ENCODE measurements at places on chromosomes 1 and 21. TPM values are rescaled to one million over a fixed set of nuclear protein-coding genes. Genes with fewer than 3 reads are reported as not detected.

DNA sequence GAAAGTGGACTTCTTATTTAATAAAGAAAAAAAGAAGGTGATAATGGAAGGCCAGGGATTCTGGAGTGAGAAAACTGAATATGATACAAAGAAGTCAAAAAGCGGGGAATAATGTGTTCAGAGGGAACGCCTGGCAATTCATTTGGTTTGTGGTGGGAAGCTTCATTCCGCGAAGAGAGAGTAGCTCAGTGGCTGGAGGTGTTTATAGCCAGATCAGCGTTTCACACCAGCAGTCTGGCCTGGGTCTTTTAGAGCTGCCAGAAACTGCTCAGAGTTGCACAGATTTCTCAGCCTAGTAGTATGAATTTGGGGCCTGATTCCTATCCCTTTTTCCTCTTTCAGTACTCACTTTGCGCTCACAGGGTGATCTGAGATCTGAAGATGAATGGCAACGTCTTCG, 67.8 kb upstream of the IPO9 start:
- DNase-seq, result no peak

- DNase-seq, result no peak
Observed at GRCh38 chr1:171798311-171798710, 16.9 kb downstream of the METTL13 start.

DNA sequence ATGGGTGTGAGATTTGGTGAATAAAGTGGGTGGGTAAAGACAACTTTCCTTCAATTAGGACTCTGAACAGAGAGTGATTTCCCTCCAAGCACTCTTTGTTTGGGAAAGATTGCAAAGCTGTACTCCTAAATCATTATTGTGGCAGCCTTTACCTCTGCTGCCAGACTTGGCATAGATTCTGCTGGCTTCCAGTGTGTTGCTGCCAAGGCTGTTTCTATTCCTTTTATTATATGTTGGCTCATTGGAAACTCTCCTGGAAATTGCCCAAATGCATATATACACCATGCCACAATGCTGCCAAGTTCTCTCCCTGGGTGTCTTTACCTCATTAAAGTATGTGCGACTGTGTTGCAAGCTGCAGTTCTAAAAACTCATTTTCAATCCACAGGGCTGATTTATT, 668.0 kb downstream of the MRPL39 start:
- DNase-seq, result no peak

DNA sequence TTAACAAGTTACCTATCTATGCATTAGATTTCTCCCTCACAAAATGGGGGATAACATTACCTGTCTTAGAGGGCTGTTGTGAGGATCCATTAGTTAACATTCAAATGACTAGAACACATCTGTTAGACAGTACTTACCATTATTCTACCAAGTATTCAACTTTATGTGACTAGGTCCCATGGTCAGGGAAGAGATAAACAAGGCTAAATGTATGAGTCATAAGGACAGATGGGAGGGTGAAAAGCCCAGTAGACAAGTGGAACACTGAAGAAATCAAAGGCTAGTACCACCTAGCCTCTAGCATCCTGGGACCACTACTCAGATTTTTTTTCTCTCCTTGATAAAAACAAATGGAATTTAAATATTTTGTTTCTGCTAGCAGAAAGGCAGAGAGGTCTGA, 9.0 kb upstream of the VHLL start:
- no peak for DNase-seq

- no peak for DNase-seq
Observed at GRCh38 chr1:47568763-47569162, 130.9 kb downstream of the FOXD2 start.

DNA sequence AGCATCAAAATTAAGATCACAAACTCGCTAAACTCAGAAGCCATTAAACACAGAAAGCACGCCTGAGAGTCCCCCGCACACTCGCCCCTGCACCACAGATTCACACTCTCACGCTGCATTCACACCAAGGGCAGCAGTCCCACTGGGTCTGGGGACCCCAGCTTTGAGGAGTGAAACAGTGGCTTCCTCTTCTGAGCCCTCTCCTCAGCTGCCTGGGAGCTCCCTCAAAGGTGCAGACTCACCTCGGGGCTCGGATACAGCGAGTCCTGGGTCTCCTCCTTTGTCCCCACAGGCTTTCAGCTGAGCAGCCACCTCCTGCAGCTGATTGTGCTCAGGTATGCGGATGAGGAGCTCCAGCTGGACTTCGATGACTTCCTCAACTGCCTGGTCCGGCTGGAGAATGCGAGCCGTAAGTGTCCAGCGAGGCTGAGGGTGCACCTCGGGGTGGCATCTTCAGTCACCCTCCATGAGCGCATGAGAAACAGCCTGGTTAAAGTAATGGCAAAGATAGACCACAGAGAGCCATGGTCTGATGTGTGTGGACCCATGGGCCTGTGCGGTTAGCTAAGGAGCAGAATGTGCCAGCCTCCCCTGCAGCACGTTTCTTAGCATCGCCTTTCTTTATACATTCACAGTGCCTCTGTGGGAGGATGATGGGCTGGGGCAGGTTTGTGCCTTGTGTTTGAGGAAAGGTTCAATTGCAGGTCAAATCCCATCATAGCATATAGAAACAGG, 47.9 kb downstream of the CAPN9 start:
- DNase-seq, result no peak

CHODL gene
- not detected for total RNA-seq

GRCh38 chr1:68339505-68339904, 107.2 kb upstream of the WLS start:
- DNase-seq, result no peak

THEM5 gene
- total RNA-seq, result not detected

OR2L13 gene
- not detected for total RNA-seq

CAPN8 gene
- total RNA-seq, result 0.27 TPM
